ENCODE measurements at places on chromosomes 12 and 14. TPM values are rescaled to one million over a fixed set of nuclear protein-coding genes. Genes with fewer than 3 reads are reported as not detected.
A peak's percentile ranks its signal among the peaks of the same experiment; 100 is the strongest.

The OR4Q3 gene
- not detected for total RNA-seq

The FITM1 gene
- total RNA-seq, result 1.0 TPM

- DNase-seq, result no peak
- H3K4me1 ChIP-seq, result no peaks in the 10 kb centered on the region
- H3K27ac ChIP-seq, result no peak overlapping the region
- H3K4me3 ChIP-seq, result no peak overlapping the region
- peaks cover 22% of the 10 kb centered on the region for H3K27me3 ChIP-seq
Measured at GRCh38 chr12:108211157-108211556, 82.1 kb downstream of the WSCD2 start.

DNA sequence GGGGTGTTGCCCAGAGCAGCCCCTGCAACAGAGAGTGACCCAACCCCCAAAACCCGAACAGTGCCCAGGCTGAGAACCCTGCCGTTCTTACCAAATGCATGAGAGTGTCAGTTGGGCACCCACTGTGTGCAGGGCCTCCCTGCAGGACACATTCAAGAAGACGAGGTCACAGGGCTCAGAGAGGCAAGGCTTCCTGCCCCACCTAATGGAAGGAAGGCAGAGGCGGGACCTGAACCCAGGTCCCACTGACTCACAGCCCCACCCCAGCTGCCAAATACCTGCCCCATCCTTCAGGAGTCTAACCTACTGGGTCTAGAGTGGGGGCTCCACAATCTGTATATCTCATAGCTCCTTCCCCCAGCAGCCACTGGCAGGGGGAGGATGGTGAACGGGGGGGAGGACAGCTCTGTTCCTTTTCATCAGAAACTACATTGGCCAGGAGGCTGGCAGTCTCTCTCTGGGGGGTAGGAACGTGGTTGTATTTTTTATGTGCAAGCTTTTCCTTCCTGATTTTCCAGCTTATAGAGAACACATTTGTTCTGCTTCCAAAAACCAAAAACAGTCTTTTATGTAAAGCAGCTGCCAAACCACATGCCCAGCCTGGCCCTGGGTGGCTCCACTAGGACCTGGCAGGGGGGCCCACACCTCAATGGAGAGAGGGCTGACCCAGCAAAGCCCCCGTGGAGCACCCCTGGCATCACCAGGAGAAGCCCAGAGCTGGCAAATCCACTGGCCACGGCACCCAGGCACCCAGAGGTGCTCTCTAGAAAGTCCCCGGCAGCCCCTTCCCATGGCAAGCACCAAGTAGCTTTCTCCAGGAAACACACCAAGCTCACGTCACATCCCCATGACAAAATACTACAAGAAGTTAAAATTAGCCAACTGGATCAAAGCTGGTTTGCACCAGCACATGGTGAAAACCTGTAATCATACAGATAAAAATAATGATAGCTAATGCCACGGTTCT, 17.0 kb downstream of the NCOR2 start:
- no peaks in the 10 kb centered on the region for H3K27me3 ChIP-seq
- peak overlapping the region; percentile 99 for H3K27ac ChIP-seq
- H3K36me3 ChIP-seq, result no peaks in the 10 kb centered on the region
- H3K4me1 ChIP-seq, result peaks cover 46% of the 10 kb centered on the region

- no peaks in the 10 kb centered on the region for H3K27me3 ChIP-seq
- DNase-seq, result no peak
- peaks cover 24% of the 10 kb centered on the region for H3K4me1 ChIP-seq
- peaks cover 24% of the 10 kb centered on the region for H3K36me3 ChIP-seq
Measured at GRCh38 chr14:50739186-50739585, 71.1 kb upstream of the SAV1 start.

The ITGB7 gene
- total RNA-seq, result 3.2 TPM

DNA sequence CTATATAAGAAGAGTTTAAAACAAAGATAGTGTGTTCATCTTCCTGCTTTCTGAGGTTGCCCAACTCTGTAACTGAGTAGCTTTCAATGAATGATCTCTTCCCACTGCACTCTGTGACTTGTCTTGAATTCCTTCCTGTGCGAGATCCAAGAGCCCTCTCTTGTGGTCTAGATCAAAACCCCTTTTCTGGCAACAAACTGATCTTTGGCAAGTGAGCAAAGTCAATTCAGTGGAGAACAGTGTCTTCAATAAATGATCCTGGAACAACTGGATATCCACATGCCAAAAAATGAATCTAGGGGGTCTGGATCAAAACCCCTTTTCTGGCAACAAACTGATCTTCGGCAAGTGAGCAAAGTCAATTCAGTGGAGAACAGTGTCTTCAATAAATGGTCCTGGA, 8.5 kb downstream of the CFAP54 start:
- H3K4me1 ChIP-seq, result peaks cover 8% of the 10 kb centered on the region
- H3K27me3 ChIP-seq, result no peaks in the 10 kb centered on the region
- no peak overlapping the region for H3K4me3 ChIP-seq
- no peak for DNase-seq

The CATSPERB gene
- total RNA-seq, result 0.61 TPM

DNA sequence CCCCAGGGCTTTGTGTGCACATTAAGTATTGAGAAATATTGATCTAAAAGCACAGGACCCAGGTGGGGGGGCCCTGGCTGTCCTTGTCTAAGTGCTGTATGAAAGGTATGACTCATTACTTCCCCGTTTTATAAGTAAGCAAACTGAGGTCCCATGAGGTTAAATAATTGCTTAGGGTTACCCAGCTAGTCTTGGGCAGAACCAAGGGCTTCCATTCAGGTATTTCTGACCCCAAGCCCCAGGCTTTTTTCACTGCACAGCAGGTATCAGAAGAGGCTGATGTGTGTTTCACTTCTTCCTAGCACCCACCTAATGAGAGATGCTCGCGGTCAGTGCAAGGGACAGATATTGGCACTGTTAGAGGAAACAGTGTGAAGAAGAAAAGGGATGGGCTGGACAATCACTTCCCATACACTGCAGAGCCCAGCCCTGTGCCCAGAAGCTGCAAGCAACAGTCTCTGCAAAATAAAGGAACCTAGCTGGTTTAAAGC, 4.7 kb upstream of the TC2N start:
- H3K4me3 ChIP-seq, result no peak overlapping the region
- DNase-seq, result no peak
- H3K36me3 ChIP-seq, result peaks cover 11% of the 10 kb centered on the region
- no peaks in the 10 kb centered on the region for H3K4me1 ChIP-seq
- H3K27ac ChIP-seq, result no peak overlapping the region

DNA sequence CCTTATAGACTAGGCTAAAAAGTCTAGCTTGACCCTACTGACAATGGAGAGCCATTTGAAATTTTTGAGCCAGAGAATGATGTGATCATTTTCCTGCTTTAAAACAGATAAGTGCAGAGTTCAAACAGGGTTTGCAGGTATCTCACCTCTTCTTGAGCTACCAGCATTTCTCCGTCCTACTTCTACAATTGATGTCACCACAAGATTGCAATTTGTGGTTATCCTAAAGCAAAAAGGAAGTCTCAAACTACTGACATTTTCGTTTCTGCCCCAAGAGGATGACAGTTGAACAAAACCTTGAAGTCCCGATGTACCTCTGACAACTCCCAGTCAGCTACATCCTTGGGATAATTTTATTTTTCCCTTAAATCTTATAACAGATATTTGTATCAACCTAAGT, 86.7 kb downstream of the PTGER2 start:
- H3K4me3 ChIP-seq, result no peak overlapping the region
- DNase-seq, result no peak
- peak overlapping the region; percentile 15 for H3K27ac ChIP-seq

DNA sequence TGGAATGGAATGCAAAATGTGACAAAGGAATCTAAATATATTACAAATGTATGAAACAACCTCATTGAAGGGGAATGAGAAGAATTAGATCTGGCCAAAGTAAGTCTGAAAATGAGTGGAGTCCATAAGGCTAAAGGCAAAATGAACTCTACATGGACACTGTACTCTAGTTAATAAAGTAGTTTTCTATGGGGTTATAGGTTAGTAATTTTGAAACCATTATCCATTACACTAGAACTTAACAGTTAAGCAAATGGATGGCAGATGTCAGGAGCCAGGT, 222.1 kb downstream of the NUAK1 start:
- no peak for DNase-seq
- no peak overlapping the region for H3K4me3 ChIP-seq
- H3K4me1 ChIP-seq, result peaks cover 30% of the 10 kb centered on the region
- peak overlapping the region; percentile 53 for H3K27ac ChIP-seq
- H3K36me3 ChIP-seq, result no peaks in the 10 kb centered on the region
- H3K27me3 ChIP-seq, result no peaks in the 10 kb centered on the region

GRCh38 chr12:93860668-93861373, 183.6 kb downstream of the CRADD start:
- no peak overlapping the region for H3K4me3 ChIP-seq
- DNase-seq, result no peak
- peaks cover 9% of the 10 kb centered on the region for H3K36me3 ChIP-seq
- peaks cover 18% of the 10 kb centered on the region for H3K4me1 ChIP-seq

- H3K4me1 ChIP-seq, result peaks cover 41% of the 10 kb centered on the region
- peaks cover 17% of the 10 kb centered on the region for H3K36me3 ChIP-seq
- H3K27ac ChIP-seq, result peak overlapping the region; percentile 69
- no peak overlapping the region for H3K4me3 ChIP-seq
- DNase-seq, result no peak
- peaks cover 27% of the 10 kb centered on the region for H3K27me3 ChIP-seq
Measured at GRCh38 chr14:75283162-75283832, 4.7 kb downstream of the FOS start.

The TESPA1 gene
- 0.20 TPM for total RNA-seq

DNA sequence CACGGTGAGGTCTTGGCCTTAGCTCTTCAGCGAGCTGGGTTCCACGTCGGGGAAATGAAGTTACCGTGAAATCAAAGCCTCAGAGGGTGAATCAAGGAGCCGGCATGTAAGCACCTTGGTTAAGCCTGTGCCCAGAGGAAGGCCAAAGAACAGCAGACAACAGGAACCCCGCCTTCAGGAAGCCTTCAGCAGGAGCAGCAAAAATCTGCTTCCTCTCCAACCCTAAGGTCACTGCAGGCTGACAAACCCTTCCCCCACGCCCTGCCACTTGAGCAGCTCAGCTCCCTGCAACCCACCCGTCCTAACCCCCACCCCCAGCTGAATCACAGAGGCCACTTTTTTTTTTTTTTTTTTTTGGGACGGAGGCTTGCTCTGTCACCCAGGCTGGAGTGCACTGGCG, 72.9 kb upstream of the LTA4H start:
- no peak for DNase-seq
- H3K27ac ChIP-seq, result no peak overlapping the region
- H3K27me3 ChIP-seq, result peaks cover 7% of the 10 kb centered on the region
- no peak overlapping the region for H3K4me3 ChIP-seq
- H3K36me3 ChIP-seq, result no peaks in the 10 kb centered on the region
- H3K4me1 ChIP-seq, result no peaks in the 10 kb centered on the region

The TULP3 gene
- 25.2 TPM for total RNA-seq

The TPH2 gene
- total RNA-seq, result not detected

The DDX51 gene
- 34.0 TPM for total RNA-seq

The KLRC2 gene
- not detected for total RNA-seq

- H3K27me3 ChIP-seq, result peaks cover 11% of the 10 kb centered on the region
- no peak for DNase-seq
- H3K36me3 ChIP-seq, result no peaks in the 10 kb centered on the region
- H3K4me1 ChIP-seq, result no peaks in the 10 kb centered on the region
- H3K4me3 ChIP-seq, result no peak overlapping the region
Measured at GRCh38 chr14:70697701-70698100, 56.0 kb downstream of the TTC9 start.

The TMEM263 gene
- total RNA-seq, result 76.1 TPM

GRCh38 chr12:127711108-127711507, 555.9 kb upstream of the TMEM132C start:
- peaks cover 18% of the 10 kb centered on the region for H3K27me3 ChIP-seq
- DNase-seq, result no peak
- no peaks in the 10 kb centered on the region for H3K36me3 ChIP-seq
- no peak overlapping the region for H3K27ac ChIP-seq
- H3K4me3 ChIP-seq, result no peak overlapping the region

The DPPA3 gene
- 0.81 TPM for total RNA-seq

- H3K27ac ChIP-seq, result no peak within 1 kb of the TSS
- H3K27me3 ChIP-seq, result peaks cover 93% of the 10 kb centered on the region
- no peaks in the 10 kb centered on the region for H3K36me3 ChIP-seq
- peak; percentile 47 for DNase-seq
Measured at GRCh38 chr12:45050751-45051571, at the start of gene DBX2. Gene DBX2, minus strand, starts transcription at chr12:45051099. Its CDS starts 172 bp downstream, at chr12:45050927.

DNA sequence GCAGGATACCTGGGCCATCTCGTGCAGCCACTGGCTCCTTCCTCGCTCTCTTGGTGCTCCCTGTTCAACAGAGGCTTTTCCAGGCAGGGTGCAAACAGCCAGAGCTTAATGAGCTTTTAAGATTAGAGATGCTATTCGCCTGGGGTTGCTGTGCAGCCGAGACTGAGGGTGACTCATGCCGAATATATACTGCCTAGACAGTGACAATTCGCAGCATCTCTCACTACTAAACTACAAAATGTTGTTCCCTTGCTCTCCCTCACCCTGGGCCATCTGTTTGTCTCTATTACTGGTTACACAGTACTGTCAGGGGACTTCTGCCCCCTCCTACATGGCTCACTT, 26.0 kb upstream of the TESC start:
- H3K4me1 ChIP-seq, result peaks cover 14% of the 10 kb centered on the region
- no peak overlapping the region for H3K4me3 ChIP-seq
- H3K27ac ChIP-seq, result no peak overlapping the region
- H3K27me3 ChIP-seq, result no peaks in the 10 kb centered on the region
- DNase-seq, result no peak

DNA sequence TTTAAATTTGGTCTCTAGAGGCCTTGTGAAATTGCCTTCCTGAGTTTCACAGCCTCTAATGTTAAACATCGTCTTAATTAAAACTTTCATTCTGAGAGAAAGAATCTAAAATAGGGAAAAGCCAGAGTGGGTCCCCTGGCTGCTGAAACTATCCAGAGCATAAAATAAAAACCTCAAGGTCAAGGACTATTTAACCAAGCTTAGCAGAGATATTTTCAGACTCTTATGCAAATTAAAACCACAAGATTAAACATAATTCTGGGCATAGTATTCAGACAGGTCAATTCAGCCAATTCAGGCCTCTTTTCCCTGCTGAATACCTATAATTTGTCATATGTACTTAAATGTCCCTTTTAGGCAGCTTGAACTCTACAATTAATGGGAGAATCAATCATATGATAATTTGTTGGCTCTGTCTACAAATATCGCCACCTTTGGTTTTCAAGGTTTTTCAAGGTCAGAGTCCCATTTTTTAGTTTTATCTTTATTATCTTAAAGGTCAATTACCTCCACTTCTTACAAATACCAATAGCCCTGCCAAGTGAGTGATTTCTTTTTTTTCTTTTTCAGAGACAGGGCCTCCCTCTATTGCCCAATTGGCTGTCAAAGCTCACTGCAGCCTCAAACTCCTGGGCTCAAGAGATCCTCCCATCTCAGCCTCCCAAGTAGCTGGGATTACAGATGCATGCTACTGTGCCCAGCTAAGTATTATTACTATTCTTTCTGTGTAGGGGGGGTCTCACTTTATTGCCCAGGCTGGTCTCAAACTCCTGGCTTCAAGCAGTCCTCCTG, 257.1 kb downstream of the PHLDA1 start:
- no peak overlapping the region for H3K4me3 ChIP-seq
- DNase-seq, result no peak
- peak overlapping the region; percentile 76 for H3K27ac ChIP-seq
- H3K27me3 ChIP-seq, result no peaks in the 10 kb centered on the region
- peaks cover 11% of the 10 kb centered on the region for H3K4me1 ChIP-seq
- no peaks in the 10 kb centered on the region for H3K36me3 ChIP-seq

The RTN1 gene
- 0.78 TPM for total RNA-seq

The NOVA1 gene
- 13.3 TPM for total RNA-seq

Data from mesothelial cell of epicardium (in vitro differentiated cells).